Forelimb muscle (tissue), 1 donor: ENCODE measurements at places on chromosomes 1 and 21.

- no peak for DNase-seq
Observed at GRCh38 chr1:117061986-117062415, 1.9 kb downstream of the TTF2 start.

- no peak for DNase-seq
Observed at GRCh38 chr1:236514703-236515442, 8.9 kb upstream of the LGALS8 start.

GRCh38 chr1:225928186-225929175 lies 4.4 kb upstream of the PYCR2 start:
- DNase-seq: no peak

- no peak for DNase-seq
Observed at GRCh38 chr1:37474697-37475379, 458 bp downstream of the ZC3H12A start.

DNA sequence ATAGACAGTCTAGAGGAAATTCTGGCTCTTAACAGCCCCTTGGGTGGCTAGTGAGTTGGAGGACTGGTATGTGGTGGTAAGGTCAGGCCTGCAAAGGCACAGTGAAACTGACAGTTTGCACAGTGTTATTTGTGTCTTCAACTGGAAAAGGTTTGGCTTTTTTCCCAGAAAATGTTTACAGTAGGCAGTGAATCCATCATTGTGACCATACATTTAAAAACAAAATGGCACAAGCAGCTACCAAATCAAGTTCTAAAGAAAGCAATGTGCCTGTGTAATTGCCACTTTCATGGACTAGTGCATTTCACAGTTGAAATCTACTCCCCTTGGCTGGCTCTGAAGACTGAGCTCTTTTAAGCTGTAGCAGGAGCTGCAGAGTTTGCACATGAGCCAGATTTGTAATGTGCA lies 24.8 kb downstream of the ATPAF1 start:
- DNase-seq: no peak

DNA sequence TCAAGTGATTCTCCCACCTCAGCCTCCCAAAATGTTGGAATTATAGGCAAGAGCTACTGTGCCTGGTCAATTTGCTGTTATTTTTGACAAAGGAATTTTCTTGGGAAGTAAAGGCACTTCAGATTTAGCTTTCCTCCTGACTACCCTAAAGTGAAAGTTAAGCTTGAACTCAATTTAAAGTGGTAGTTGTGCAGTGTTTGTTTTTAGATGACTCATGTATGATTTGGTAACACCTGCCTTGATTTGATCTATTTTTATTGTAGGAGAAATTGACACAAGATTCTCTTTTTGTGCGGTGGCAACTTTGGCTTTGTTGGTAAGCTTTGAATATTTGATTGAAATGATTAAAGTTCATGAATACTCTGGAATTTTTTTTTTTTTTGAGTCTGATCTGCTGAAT lies 5.0 kb downstream of the RABGGTB start:
- DNase-seq: no peak
